ENCODE measurements at places on chromosomes 3 and 15. TPM values are rescaled to one million over a fixed set of nuclear protein-coding genes. Genes with fewer than 3 reads are reported as not detected.
A peak's percentile ranks its signal among the peaks of the same experiment; 100 is the strongest.

DNA sequence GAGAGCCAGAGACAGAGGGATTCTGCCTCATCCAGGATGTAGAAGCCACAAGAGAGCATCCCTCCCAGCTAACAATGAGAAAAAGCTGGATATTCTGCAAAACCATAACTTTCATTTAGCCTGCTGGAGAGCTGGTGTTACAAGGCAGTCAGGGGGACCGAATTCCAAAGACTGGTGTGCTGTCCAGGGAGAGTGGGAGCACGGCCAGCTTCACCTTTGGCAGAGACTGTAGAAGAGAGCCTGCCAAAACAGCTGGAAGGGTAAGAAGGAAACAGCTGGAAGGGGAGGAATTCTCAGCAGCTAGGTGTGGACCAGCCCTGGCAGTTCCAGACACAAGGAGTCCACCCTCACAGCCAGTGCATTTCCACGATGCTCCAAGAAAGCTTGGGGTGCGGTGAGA is 109.9 kb upstream of the LINGO1 start:
- no peak for DNase-seq

Gene TIMP4
- total RNA-seq, result 0.56 TPM

DNA sequence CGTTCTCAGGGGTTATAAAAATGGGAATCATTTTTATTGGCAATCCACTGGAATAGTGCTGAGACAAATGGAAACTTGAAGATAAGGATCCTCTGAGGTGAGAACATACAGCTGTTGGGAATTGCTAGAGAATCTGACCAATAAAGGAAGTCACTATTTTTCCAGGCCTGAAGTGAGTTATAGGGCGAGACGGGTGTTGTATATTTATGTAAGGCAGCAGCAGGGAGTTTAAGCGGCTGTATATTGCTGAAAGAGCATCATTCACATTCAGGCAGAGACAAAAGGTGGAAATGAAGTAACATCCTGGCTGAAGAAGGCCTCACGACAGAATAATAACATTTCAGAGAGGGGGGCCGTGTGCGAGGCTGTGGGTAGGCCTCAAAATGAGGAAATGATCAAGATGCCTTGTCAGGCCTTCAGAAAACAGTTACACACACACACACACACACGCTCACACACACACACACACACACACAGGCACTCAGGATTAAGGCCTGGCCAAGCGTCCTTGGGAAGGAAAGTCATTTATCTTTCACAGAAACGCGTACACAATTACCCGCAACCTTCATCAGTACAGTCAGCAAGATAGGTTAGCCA is 964.9 kb upstream of the NR2F2 start:
- peak; percentile 83 for DNase-seq

Gene FAH
- 48.6 TPM for total RNA-seq

DNA sequence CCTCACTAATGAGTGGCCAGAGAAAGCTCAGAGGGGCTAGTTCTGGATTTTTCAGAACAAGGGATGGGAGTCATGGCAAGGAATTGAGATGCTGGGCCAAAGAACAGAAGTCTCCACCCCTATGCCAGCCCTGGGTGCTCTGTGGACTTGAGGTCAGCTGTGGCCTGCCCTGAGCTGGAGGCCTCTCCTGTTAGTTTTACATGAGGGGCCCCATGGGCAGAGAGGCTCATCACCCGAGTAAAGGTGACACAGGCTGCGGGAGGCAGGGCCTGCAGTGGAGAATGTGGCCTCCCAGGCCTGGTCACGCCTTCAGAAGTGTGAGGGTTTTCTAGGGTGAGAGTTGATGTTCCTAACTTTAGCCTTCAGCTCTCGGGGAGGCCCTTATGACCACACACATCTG is 44.9 kb downstream of the ABHD5 start:
- DNase-seq, result no peak

DNA sequence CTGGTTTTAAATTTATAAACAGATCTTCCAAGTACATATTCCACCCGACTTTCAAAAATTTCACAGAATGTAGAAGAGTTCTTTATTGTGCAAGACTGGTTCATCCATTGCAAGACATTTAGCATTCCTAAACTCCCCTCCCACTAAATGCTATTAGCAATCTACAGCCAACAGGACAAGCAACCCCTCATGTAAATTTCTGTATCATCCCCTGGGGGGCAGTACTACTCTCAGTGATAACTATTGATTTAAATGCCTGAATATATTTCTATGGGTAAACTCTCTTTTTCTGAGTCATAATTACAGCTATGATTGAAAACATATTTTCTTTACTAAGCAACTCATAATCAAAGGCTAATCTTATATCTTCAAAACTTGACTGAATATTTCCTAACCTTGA is 10.7 kb upstream of the SLC15A2 start:
- peak; percentile 8 for DNase-seq

DNA sequence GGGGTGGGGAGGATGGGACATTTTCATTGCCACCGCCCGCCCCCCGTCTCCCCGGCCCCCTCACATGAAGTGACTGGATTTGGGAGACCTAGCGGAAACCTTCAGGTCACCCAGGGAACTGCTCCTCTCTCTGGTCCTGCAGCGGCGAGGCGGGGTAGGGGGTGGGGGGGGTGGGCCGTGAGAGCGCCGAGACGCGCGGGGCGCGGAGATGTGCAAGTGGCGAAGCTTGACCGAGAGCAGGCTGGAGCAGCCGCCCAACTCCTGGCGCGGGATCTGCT is 712 bp upstream of the MME start:
- peak; percentile 57 for DNase-seq

Gene ZNF280D
- total RNA-seq, result 28.6 TPM

DNA sequence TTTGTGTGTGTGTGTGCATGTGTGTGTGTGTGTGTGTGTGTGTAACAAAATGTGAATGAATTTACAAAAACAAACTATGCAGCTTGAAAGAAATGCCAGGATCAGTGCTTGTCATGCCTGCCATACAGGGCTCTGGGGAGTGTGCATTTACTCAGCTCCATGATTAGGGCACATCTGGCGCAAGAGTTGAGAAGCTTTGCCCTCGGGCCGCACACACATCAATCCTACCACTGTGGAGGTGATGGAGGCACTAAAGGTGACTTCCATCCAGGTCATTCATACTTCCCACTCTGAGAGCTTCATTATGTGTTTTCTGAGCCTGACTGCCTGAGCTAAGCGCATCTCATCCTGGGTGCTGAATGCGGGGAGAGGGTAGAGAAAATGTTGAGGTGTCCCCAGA is 72.0 kb upstream of the ZBED2 start:
- DNase-seq, result no peak

DNA sequence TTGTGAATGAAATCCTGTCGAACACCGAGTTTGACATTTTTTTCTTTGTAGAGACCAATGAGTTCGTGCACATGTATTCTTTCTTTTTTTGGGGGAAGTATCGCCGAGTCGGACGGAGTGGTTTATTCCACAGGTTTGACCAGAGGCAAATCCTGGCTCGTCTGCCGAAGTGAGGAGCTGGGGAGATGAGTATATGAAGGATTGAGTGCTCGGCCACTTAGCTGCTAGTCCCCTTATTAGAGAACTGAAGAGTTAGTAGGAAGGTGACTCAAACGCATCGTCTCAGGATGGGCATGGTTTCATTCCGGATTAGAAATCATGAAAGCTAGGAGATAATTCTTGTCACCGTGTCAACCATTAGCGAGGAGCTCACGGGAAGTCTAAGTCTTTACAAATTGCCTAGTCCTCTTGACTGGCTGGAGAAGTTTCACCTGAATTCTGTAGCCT is 154.7 kb upstream of the GOLIM4 start:
- peak; percentile 6 for DNase-seq

DNA sequence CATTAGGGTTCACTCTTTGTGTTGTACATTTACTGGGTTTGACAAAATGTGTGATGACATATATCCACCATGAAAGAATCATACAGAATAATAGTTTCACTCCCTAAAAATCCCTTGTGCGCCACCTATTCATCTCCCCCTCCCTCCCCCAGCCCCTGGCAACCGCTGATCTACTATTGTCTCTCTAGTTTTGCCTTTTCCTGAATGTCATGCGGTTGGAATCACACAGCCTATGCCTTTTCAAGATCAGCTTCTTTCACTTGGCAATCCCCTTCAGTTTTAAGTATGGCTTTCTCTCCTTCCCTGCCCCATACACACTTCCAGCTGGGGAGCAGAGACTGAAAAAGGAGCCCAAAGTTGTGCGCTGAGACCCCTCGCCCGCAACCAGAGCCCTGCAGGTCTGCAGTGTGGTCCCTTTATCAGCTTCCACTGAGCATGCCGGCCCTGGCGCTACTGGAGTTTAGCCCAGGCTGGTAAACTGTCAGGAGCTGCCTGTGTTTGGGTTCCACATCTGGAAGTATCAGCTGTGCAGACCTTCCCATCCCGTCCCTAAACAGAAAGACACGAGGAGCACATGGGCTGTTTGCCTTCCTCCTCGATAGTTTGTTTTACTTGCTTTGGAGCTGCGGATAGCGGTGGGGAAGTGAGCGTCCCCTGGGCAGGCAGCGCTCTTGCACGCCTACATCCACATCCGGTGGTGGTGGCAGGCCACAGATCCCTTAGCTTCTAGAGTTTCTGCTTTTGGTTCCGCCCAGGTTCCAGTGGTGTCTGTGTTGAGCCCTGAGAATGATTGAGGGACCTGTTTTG is 12.3 kb downstream of the BOC start:
- no peak for DNase-seq

- DNase-seq, result no peak
Observed at GRCh38 chr15:65423150-65423975, 616 bp upstream of the IGDCC4 start.

Gene ZPLD1
- total RNA-seq, result under 0.01 TPM

Gene SOX14
- total RNA-seq, result not detected

DNA sequence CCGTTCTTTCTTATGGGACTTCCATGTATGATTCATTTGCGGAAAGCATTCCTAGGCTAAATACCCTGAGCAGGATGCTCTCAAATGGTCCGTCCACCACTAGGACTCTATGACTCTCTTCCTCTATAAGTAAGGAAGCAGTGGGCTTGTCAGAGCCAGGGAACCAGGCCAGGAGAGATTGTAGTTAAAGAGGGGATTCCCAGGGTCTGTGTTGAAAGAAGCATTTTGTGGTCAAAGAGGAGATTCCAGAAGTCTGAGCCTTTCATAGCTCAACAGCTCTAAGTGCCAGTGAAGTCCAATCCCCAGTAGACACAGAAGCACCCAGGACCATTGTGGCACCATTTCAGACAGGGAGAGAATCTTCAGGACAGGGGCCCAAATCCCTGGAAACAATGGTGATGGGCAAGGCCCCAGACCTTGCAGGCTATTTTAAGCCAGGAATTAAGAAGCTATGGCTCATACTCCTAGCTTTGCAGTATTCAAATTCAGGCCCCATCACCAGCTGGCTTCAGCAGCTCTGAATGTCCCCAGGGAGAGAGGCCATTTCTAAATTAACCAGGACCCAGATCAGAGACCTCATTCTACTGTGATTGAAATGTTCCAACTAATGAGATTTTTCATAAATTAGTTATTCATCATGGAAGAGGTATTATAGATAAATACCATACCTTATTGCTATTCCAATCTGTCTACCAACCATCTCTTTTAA is 81.7 kb downstream of the CD47 start:
- peak; percentile 92 for DNase-seq

DNA sequence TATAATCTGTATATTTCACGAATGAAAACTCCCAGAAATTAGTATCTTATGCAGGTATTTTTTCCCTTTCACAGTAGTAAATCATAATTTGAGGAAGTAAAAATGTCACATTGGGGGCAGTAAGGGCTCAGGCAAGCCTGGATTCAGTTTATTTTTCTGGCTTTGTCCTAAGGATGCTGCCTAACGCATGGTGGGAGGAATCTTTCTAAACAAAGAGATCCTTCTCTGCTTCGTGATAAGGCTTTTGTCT is 35.7 kb downstream of the DNASE1L3 start:
- DNase-seq, result no peak

DNA sequence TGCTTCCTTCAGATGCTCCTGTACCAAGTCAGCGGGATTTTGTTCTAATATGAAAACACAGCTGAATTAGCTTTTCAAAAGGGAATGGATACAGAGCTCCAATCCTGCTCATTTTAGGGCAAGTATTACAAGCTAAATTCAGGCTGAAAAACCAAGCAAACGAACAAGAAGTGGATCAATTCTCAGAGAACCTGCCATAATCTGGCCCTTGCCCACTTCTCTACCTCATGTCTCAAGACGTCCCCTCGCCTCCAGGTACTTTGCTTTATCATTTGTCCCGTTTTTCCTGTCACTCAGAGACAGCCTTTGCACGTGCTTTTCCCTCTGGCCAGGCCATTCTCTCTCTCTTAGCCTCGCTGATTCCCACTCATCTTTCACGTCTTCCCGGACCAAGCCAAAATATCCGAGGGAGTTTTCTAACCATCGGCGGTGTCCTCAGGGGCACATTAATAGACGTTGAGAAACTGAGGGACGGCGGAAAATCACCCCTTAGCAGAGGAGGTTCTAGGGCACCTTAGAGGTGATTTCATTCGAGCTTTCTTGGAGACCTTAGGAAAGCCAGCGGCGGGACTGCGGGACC is 654 bp downstream of the SUSD5 start:
- DNase-seq, result peak; percentile 4

Gene CHAC1
- 51.3 TPM for total RNA-seq

DNA sequence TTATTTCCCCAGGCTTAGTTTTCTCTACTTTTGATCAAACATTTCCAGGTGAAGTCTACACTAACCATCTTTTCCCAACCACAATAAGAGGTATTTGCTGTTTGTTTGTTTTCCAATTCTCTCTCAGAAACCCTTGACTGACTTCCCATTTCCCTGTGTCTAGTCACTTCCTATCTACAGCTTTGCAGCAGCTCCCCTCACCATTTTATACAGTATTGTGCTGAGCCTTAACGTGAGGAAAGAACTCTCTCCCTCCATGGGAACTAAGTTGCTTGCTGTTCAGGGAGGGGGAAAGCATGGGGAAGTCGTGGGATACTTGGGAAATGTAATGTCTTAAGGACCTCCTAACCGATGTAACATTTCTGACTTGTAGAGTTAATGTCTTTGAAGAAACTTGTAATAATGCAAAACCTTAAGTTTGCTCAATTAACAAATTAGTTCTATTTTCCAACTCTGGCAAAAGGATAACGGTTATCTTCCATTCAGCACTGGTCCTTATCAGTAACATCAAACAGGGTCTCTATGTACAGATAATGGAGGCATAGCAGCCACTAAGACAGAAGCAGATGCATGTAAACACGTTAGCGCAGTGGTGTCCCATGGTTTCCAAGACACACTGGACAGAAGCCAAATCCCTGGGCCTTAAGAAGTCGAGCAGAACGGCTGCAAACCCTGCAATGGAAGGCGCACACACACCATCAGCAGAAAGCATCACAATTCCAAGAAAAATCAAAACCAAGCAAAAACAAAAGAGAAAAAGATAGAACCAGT is 39.7 kb downstream of the NPTN start:
- peak; percentile 46 for DNase-seq

All from IMR-90 (cell line).